Cortex of kidney (tissue), 1 donor: ENCODE measurements at places on chromosomes 13 and 19.

DNA sequence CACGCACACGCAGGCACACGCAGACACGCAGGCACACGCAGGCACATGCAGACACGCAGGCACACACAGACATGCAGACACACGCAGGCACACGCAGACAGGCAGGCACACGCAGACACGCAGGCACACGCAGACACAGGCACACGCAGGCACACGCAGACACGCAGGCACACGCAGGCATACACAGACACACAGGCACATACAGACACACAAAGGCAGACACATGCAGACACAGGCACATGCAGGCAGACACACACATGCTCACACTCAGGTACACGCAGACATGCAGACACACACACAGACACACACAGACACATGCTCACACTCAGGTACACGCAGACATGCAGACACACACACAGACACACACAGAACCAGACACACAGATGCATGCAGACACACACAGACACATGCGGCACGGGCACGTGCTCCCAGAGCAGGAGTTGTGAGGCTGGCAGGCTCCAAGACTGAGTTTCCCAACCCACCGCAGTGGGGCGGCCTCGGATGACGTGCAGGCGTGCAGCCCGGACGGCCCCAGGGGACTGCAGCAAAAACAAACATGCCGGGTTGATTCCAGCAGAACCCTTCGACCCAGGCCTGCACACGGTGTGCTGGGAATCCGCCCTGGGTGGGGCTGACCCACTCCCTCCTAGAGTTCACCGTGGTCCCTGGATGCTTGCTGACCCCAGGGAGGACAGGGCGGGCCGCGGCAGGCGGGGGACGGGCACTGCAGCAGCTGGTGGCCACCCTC lies 100.0 kb downstream of the GADD45B start:
- no peak for DNase-seq

- DNase-seq: no peak
Observed at GRCh38 chr13:76828316-76828741, 57.9 kb downstream of the KCTD12 start.

- DNase-seq: no peak
Observed at GRCh38 chr13:27665333-27665732, 43.6 kb downstream of the POLR1D start.

- no peak for DNase-seq
Observed at GRCh38 chr13:48437371-48437770, 24.5 kb upstream of the LPAR6 start.

DNA sequence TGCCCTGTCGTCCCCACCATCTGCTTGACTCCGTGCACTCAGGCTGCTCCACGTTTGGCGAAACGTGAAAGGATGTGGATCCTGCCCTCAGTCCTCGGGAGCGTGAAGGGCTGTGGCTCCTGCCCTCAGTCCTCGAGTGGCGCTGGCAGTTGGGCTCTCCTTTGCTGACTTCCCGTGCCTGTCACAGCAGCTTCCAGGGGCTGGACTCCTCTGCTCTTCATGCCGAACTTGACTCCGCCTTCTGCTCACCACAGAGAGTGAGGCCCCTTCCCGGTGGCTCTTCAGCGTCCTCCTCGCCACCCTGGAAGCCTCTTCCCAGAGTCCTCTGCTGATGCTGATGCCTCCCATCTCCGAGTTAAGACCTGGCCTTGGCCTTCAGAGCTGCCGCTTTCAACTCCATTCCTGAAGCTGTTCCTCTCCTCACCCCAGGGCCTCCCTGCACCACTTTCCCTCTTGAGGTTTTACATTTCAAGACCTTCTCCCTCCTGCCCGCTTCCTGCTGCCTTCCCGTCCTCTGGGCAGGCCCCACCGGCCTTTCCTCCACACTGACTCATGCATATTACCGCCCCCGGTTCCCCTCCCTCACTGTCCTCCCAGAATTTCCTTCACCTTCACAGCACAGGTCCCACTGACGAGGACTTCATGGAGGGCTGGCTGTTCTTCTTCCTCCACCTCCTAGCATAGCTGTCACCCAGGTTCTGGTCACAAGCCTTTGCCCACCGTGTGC lies 111.7 kb downstream of the SHISA2 start:
- no peak for DNase-seq
